Muscle of arm (tissue), 14 donors: ENCODE measurements at places on chromosomes 4 and X.

- no peak for DNase-seq
These were observed 146.7 kb upstream of the VCX3A start for GRCh38 chrX:6681521-6682145.

- no peak for DNase-seq
These were observed 43.0 kb downstream of the CCDC158 start for GRCh38 chr4:76377911-76378310.

DNA sequence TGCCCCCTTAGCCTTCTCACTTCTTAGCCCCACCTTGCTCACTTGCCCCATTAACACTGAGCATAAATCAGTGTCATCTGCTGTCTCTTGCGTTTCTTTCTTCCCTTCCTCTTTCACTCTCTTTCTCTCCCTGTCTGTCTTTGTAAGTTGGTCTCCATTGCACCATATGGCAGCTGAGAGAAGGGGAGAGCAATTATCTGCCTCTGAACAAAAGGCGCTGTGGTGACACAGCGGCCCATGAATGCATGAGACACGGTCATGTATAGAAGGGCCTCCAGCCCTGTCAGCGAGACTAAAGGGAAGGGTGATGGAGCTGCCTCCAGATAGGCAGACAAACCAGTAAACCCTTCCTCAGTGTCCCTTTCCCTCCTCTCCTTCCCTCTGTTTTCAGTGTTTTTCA lies 88.8 kb upstream of the PCDH18 start:
- DNase-seq: no peak

- no peak for DNase-seq
These were observed at the start of gene GPC3 for GRCh38 chrX:133985164-133985966. GPC3 (minus strand) TSS chrX:133985594.

DNA sequence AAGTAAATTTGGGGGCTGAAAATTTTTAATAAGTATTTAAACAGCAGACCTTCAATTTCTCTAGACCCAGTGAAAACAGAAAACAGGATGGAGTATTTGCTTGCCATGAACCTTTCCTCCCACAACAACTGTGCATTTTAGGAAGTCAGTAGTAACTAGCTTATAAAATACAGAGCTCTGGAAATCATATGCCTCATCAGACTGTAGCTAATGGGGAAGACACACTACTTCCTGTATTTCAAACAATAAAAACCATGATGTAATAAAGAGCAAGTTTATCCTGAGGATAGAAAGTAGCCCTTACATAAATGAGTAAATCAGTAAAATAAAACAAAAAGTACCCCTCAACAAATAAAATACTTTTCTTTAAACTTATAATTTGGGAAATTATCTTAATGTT lies 280.1 kb upstream of the ZFP42 start:
- DNase-seq: no peak

- no peak for DNase-seq
These were observed 924 bp downstream of the EPHA5 start for GRCh38 chr4:65669111-65670019.

- no peak for DNase-seq
These were observed 197.8 kb upstream of the AGTR2 start for GRCh38 chrX:115972717-115973116.

DNA sequence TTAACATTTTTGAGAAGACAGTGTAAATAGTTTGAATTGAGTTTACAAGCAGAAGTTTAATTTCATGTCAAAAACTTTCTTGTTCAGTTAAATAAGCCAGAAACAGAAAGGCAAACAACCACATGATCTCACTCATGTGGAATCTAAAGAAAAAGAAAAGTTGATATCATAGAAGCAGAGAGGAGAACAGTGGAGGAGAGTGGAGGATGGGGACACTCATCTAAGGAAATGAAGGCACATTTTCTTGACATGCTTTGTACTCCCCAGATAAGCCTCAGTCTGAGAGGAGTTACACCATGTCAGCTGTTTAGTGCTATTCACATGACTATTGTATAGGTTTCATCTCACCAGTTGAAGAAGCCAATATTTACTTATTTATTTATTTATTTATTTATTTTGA lies 13.5 kb downstream of the SNCA start:
- no peak for DNase-seq

DNA sequence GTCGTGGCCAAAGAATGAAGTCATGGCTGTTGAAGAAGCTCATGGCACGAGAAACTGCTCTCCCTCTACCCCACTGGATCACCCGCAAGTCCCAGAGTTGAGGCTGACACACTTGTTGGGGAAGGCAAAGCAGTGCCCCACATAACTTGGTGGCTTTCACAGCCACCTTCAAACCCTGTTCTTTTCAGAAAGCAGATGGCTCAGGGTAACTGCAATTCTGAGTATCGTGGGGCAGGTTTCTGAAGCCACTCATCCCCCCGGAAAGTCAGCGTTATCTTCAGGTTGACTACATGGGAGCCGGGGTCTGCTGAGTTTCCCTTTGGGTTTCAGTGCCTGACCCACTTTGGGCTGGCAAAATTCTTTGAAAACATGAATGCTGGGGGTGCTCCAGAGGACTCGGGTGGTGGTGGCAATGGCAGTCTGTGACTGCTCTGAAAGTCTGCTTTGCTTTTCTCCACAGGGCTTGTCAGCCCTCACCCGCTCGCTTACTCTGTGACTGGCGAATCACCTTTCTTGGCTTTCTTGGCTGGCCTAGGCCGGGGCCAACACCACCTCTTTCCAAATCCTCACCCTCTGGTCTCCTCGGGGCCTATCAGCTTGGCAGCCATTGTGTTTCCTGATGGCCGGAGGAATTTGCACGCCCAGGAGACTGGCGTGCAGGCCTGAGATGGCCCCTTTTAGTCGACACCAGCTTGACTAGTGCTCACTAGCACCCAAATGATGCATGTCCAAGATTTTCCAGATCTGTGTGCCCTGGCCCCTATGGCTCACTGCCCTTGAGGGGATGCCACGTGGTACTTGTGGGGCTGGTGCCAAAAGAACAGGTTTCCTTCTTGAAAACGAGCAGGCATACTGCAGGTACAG lies 7.3 kb downstream of the PPP1R3F start:
- DNase-seq: no peak

- peak; percentile 65 for DNase-seq
These were observed 88.3 kb downstream of the ZAR1 start for GRCh38 chr4:48578132-48578968.

- DNase-seq: no peak
These were observed 46.4 kb upstream of the TMEM131L start for GRCh38 chr4:153419673-153420278.

DNA sequence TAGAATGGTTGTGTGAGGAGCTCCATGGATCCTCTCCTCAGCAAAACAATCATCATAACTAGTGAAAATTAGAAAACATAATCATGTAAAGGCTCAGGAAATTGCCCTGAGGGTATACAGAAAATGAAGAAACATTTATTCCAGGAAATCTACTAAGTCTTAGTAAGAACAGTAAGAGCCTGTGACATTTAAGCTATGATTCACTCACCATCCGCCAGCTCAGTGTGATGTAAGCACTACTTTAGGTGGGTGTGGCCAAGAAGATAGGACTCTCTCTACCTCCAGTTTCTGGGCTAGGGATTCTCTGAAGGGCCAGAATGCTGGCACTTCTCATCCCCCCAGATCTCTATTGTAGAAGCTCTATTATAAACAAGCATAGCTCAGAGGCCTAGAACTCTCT lies 147.5 kb downstream of the DLG3 start:
- no peak for DNase-seq

GRCh38 chr4:105555409-105555808 lies 3.0 kb downstream of the ARHGEF38 start:
- DNase-seq: no peak

- no peak for DNase-seq
These were observed 95.8 kb upstream of the LDB2 start for GRCh38 chr4:16993956-16994840.
